T-helper 17 cell (primary cell): ENCODE measurements at places on chromosomes 2 and 18. TPM values are rescaled to one million over a fixed set of nuclear protein-coding genes. Genes with fewer than 3 reads are reported as not detected.

- DNase-seq, result no peak
Measured at GRCh38 chr2:229408356-229408755, 137.3 kb upstream of the PID1 start.

- no peak for DNase-seq
Measured at GRCh38 chr2:215784371-215784783, 229.0 kb downstream of the MREG start.

The RAX gene
- total RNA-seq, result not detected

GRCh38 chr18:14781671-14782070, 33.7 kb downstream of the ANKRD30B start:
- no peak for DNase-seq

GRCh38 chr2:38653715-38654527, 12.0 kb upstream of the GALM start:
- DNase-seq, result no peak

DNA sequence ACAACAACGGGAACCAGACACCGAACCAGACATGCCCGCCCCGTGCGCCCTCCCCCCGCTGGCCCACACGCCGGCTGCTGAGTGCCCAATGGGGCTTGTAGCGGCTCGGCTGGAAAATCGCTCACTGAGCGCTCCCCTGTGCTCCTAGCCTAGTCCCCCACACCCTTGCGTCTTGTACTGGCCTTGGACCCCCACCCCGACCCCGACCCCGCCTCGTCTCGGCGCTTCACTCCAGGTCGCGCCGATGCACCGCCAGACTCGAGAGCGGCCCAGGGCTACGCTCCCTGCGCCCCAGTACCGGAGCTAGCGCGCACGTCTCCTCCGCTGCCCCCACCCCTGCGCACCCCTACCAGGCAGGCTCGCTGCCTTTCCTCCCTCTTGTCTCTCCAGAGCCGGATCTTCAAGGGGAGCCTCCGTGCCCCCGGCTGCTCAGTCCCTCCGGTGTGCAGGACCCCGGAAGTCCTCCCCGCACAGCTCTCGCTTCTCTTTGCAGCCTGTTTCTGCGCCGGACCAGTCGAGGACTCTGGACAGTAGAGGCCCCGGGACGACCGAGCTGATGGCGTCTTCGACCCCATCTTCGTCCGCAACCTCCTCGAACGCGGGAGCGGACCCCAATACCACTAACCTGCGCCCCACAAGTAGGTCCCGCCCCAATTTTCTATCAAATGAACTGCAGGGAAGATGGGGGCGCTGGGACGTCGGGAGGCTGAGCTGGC, 1.5 kb downstream of the GAD1 start:
- no peak for DNase-seq

The M1AP gene
- total RNA-seq, result 0.60 TPM

The SLC9A4 gene
- 0.12 TPM for total RNA-seq

The GPR55 gene
- total RNA-seq, result 3.8 TPM

DNA sequence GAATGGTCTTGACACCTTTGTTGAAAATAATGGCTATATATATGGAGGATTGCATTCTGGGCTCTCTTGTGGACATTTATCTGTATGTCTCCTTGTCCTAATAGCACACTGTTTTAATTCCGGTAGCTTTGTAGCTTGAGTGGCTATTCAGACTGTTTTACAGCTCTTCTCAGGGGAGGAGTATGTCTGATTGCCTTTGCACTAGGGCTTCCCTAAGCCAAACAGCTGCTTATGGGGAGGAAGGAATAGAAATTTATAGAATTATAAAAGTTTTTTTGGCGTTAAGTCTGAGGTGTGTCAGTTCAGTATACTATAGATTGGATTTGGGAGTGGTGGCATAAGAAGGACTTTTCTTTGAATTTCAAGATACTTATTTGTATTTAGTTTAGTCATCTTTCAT, 12.6 kb downstream of the SEH1L start:
- no peak for DNase-seq

DNA sequence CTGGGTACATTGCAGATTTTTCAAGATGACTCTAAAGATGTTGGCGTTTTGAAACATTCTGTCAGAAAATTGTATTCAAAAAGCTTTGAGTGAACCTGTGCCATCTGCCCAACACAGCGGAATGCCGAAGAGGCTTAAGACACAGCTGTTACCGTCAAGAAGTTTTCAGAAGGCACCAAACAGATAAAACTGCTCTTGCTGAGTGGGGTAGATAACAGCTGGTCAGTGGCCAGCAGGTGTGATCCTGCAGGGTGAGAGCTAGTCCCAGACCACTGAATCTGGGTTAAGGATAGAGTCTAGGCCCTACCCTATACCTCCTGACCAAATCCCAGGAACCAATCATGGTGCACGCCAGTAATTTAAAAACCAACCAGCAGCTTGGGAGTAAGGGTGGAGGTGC, 60.5 kb upstream of the B3GNT7 start:
- no peak for DNase-seq

GRCh38 chr2:153403940-153404339, 74.6 kb downstream of the RPRM start:
- DNase-seq, result no peak

DNA sequence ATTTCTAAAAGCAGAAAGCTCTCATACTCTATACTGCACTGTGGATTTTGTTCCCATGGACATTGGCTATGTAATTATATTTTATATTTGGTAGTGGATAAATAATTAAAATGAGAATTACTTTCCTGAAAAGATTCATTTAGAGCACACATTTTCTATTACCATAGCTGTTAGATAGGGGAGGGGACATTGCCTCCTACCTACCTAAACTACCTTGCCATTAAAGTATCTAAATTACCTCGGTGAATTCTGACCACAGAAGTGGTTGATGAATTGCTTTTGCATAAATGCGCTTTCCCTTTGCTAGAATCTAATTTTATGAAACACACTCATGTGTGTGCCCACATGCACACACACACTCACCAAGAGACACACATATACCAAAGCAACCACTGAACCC, 329.1 kb downstream of the MTX2 start:
- no peak for DNase-seq

DNA sequence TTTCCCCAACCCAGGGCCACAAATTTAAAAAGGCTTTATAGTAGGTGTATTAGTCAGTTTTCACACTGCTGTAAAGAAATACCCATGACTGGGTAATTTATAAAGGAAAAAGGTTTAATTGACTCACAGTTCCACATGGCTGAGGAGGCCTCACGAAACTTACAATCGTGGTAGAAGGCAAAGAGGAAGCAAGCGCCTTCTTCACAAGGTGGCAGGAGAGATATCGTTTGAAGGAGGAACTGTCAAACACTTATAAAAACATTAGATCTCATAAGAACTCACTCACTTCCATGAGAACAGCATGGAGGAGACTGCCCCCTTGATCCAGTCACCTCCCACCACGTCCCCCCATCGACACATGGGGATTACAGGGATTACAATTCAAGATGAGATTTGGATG, 70.4 kb downstream of the FECH start:
- no peak for DNase-seq

DNA sequence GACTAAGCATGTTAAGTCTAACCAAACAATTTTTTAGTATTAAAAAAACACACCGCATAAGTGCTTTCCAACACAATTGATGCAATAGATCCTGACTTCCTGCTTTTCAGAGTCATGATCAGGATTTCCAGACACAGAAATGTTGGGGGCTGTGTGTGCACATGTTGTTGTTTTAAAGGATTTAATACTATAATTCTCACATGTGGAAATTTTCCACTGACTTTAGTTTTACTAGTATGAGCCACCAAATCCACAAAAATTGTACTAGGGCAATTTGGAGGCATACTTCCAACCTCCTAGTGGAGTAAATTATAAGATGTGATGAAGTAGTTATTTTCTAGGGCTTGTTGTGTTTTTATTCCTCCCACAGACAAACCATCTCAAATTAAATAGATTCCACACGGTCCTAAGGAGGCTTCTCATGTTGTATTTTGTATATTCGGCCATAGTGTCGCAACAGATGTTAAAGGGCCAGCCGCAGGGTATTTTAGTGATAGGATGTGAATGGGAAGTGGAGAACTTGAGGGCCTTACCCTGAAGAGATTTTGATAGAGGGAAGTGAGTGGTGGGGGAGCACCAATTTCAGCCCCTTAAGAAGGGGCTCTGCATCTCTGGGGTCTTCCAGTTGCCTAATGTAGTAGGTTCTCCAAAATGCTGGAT, 108.9 kb upstream of the KLF7 start:
- no peak for DNase-seq

DNA sequence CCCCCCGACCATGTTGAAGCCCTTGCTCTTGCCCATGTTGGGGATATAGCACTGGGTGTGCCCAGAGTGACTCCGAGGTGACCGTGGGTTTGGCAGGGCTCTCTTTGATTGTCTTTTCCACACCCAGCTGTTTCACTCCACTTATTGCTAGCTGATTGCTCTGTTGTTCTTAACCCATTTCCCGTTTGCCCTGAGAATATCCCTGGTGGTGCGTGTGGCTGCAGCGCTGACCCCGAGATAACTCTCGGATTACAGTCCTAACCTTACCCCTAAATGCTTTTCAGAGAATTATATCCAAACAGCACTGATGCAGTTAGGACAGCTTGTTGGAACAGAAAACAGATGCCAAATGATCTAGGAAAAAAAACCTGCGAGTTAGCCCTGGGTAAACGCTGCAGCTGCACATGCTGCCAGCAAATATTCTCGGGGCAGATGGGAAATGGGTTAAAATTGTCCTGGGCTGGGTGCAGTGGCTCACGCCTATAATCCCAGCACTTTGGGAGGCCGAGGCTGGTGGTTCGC, 34.3 kb upstream of the SNORC start:
- no peak for DNase-seq

DNA sequence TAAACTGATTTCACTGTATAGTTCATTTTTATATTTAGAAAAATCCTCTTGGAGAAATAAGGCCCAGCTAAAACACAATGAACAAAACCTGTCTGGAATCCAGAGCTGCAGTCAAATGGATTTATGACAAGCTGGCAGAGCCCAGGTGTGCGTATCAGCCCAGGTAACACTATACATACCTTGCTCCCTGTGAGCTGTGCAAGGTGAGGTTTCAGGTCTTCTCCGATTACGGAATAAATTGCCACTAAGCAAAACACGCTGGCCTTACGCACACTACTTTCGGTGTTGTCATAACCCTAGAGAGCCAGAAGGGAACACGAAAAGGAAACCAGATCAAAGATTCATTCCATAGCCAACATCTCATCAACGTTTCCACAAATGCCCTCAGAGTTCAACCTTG, 61.9 kb upstream of the TFCP2L1 start:
- no peak for DNase-seq

DNA sequence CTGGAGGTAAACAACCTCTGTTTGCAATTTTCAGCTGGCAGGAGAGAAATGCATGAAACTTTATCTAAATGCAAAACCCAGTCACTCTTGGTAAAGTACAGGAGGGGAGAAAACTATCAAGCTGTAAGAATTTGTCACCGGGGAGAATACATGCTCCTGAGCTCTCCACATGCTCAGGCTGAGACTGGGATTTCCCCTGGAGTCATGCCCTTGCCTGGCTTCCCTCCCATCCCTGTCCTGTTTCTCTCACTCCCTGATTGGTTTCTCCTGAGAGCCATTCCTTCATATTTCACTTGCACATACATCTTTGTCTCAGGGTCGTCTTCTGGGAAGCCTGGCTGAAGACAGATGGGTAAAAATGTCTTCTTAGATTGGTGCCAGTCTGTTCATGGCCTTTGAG, 52.9 kb upstream of the SPATS2L start:
- DNase-seq, result no peak

The FOXD4L1 gene
- total RNA-seq, result not detected

The ACMSD gene
- total RNA-seq, result not detected

- DNase-seq, result no peak
Measured at GRCh38 chr2:176461809-176462670, 192.8 kb downstream of the MTX2 start.

DNA sequence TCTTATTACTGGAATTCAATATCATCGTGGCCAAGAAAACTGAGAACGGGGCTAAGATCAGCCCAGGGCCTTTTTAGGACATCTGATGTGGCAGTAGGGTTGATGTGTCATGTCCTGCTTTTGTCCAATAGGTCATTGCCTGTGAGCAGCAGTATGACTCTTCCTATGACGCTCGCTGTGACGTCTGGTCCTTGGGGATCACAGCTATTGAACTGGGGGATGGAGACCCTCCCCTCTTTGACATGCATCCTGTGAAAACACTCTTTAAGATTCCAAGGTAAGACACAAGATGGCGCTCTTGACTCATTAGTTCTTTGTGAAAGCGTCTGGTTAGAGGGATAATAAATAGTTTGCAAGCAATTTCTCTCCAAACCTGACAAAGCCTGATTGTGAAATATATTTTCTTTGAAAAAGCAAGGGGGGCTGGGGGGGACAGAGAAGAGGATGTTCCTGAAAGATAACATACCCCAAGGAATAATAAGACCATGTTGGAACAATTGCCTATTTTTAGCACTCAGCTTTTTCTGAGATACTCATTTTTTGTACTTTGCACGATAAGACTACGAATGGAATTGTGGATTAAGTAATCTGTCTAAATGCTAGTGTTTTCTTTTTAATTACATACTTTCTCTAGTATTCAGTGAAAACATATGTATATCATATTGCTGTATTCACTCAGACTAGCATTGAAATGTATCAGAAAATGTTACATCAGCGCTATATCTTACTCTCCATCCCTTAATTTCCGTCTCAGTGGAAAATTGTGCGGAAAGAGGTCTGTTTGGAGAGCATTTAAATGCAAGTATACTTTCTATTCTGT, 58.1 kb downstream of the MYO3B start:
- no peak for DNase-seq

- no peak for DNase-seq
Measured at GRCh38 chr2:181656450-181657291, at the start of gene CERKL. Gene CERKL (minus strand): TSS chr2:181657105. CDS start chr2:181657006, 99 bp downstream.

GRCh38 chr2:240425236-240425615, 10.2 kb upstream of the GPC1 start:
- DNase-seq, result no peak

GRCh38 chr18:44859751-44860439, 179.2 kb downstream of the SETBP1 start:
- no peak for DNase-seq
